ENCODE measurements at places on chromosomes 6 and 20.

- DNase-seq: no peak
Measured at GRCh38 chr6:117513778-117514365, 31.4 kb downstream of the DCBLD1 start.

DNA sequence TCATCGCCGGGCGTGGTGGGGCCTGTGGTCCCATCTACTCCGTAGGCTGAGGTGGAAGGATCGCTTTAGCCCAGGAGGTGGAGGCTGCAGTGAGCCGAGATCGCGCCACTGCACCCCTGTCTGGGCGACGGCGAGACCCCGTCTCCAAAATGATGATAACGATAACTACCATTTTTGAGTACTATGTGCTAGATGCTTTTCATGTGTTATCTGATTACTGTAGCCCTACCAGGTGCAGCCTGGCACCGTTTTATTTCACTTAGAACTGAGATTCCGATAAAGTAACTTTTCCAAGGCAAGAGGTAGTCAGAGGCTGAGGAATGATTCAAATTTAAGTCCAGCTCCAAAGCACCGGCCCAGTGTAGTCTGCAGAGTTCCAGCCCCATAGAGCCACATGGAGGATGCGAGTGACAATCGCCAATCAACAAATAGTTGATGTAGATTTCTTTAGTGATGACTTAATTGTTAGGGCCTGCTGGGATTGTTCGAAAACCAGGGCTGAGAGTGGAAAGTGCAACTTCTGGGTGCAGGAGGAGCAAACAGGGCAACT lies 727 bp downstream of the ERMARD start:
- no peak for DNase-seq

DNA sequence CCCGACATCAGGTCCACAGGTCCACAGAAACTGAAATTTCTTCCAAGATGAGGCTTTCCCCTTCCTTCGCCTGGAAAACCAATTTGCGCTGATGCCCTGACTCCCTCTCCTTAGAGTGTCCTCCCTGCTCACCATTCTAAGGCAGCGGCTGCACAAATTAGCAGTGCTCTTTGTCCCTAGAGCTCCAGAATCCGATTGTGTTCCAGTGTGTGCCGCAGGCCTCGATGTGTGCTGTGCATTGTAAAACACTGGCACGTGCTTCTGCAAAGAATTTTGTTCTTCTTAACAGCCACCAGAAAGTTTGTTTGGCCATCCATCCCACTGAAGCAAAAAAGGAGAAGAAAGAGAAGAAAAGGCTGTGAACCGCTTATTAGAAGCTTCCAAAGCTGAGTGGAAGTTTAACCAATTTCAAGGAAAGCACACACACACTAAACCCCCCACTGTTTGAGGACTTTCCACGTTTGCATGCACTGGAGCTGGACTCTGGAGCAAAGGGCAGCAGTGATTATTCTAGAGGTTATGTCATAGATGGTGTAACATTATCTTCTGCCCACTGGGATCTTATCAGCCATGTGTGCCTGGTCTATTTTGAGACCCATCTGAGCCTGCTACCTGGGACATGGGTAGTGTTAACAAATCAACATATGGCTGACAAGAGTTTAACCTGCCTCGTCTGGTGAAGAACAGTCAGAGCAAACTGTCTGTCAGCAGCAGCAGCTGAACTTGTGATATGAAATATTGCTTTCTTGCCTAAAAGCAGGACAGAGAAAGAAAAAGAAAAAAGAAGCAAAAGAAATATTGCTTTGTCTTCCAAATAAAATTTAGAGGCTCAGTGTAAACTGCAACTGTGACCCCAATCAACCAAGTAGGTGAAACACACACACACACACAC lies 64.9 kb upstream of the RREB1 start:
- DNase-seq: no peak

DNA sequence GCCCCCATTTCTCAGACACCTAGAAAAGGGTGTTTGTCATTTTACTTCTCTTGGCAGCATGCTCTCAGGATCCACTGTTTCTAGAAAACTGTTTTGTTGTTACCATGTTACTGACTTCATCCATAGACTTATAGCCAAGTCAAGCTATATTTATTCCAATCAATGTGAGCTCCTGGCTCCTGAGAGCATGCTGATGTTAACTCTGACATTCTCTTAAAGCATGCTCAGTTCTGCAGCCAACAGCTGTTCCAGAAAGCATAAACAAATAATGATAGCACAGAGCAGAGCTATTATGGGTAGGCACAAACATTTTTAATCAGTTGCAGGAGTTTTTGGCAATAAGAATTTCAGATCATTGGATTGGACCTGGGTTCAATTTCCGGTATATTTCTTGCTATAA lies 92.4 kb upstream of the CEP85L start:
- no peak for DNase-seq

DNA sequence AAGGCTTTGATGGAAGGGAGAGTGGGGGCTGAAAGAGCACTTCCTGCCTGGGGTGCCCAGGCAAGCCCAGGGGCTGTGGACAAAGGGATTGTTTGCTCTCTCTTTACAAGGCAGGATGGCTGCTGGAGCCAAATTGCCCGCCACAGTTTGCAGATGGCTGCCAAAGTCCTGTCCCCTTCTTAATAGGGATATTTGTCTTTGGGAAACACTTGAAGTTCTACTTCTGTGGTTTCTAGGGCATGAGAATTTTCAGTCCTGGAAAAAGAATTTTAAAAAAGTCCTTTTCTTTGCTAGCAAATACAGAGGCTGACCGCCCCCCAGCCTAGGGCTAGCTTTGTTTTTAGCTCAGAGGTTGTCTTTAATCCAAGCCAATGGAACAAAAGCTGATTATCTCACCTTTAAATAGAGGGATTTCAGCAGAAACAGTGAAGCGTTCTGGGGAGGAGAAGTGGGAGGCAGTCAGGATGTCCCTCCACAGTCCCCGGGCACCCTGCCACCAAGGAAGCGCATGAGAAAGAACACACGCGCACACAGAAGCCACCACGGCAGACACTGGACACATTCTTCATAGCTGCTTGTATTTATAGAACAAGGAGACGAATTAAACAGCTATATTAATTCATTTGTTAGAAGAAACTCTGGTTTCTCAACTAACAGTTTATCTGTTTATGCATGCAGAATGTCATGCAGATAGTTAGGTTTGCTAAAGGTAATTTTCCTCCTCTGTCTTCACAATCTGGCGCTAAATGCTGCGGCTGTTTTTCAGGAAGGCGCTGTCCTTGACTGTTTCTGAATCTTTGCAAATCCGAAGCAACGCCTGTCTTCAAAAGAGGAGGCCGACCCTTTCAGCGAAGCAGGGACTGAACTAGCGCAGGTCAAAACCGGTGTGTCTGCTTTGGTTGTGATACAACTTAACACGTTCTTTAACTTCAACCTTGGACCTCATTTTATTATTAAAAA lies 736.9 kb downstream of the QKI start:
- DNase-seq: no peak

GRCh38 chr6:163343609-163344008 lies 70.9 kb upstream of the QKI start:
- DNase-seq: no peak

DNA sequence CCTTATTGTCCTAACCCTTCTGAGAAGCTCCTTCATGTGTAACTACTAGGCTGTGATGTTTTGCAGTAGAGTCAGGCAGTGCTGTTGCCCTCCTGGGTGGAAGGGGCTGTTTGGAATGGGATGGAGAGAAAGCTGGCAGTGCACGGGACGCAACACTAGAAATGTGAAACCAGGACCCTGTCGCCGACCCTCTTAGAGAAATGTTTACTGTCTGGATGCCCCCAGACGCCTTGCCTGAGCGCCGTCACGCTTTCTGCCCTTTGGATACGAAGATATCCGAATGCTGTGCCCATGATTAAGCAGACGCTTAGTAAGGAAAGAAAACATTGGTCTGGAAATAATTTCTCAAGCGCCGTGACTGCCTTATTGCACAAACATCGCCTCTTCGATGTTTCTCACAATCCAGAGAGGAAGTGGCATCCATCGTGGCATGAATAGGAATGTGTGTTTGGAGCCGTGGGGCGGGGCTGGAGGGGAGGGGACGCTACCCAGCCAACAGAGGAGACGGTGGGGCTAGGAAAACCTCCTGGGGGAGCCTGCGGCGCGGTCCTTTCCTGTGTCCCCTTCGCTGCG lies 661 bp upstream of the PPP1R14C start:
- DNase-seq: no peak

GRCh38 chr6:380234-381218 lies 11.0 kb upstream of the IRF4 start:
- DNase-seq: no peak

GRCh38 chr6:4819706-4820283 lies 43.6 kb downstream of the CDYL start:
- DNase-seq: no peak
